Aortic smooth muscle cell (primary cell): ENCODE measurements at places on chromosomes 11 and 22. TPM values are rescaled to one million over a fixed set of nuclear protein-coding genes. Genes with fewer than 3 reads are reported as not detected.

Gene CBLIF
- total RNA-seq = not detected in 2 replicates

Gene ARL14EP
- total RNA-seq = 18.6 and 20.3 TPM in 2 replicates

Gene NPAS4
- not detected in 2 replicates for total RNA-seq

Gene GDPD4
- total RNA-seq = not detected in 2 replicates

Gene TMEM151A
- total RNA-seq = 0.13 and 0.25 TPM in 2 replicates
